Sciatic nerve (tissue), 2 donors: ENCODE measurements at places on chromosomes 4 and X. TPM values are rescaled to one million over a fixed set of nuclear protein-coding genes. Genes with fewer than 3 reads are reported as not detected.

GRCh38 chrX:110408949-110409588 lies 50.4 kb downstream of the RTL9 start:
- no peak for DNase-seq

GRCh38 chrX:29453333-29453732 lies 762.0 kb upstream of the MAGEB2 start:
- DNase-seq, result no peak

DNA sequence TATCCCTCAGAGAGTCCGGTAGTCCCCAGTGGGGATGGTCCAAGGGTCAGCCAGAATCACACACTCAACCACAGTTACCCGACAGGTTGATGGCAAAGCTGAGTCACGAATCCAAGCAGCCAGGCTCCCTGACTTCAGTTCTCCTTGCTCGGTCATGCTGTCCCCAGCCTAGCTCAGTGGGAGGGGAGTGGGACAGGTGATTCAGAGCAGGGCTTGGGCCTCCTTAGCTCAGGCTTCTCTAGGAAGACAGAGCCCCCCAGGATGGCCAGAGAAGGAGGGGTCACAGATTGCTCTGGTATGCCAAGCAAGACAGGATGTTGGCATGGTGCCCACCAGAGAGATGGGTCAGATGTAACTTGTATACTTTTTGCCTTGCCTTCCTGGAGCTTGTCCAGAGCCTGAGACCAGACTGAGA lies 66.5 kb downstream of the EFNB1 start:
- peak; percentile 76 for DNase-seq

The FANCB gene
- total RNA-seq, result 6.8 TPM

The NHS gene
- total RNA-seq, result 20.2 TPM
